ENCODE measurements at places on chromosomes 3 and 15. TPM values are rescaled to one million over a fixed set of nuclear protein-coding genes. Genes with fewer than 3 reads are reported as not detected.

GRCh38 chr3:22960105-22960984 is 242.8 kb upstream of the UBE2E2 start:
- H3K36me3 ChIP-seq, result no peaks in the 10 kb centered on the region
- DNase-seq, result no peak
- H3K27me3 ChIP-seq, result no peaks in the 10 kb centered on the region
- no peak overlapping the region for H3K4me3 ChIP-seq
- H3K27ac ChIP-seq, result no peak overlapping the region

DNA sequence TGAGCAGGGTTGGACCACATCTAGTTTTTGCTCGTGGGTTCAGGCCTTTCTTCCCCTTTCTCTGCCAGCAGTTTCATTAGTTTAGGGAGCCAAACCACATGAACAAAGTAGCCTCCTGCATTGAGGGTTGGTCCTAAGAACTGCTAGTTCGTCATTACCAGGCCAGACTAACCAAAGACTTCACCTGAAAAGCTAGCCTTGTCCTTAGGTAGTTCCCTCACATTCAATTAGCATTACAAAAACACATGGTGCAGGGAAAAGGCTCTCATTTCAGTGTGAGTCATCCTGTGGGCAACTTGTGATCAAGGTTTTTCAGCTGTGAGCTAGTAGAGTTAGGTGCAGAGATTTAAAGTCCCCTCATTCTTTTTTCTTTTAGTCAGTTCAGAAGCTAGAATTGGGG is 279.3 kb upstream of the CTNNB1 start:
- no peaks in the 10 kb centered on the region for H3K36me3 ChIP-seq
- DNase-seq, result no peak
- H3K27me3 ChIP-seq, result no peaks in the 10 kb centered on the region
- H3K4me1 ChIP-seq, result peaks cover 5% of the 10 kb centered on the region
- no peak overlapping the region for H3K4me3 ChIP-seq

Gene FSTL1
- total RNA-seq, result 17.3 TPM

DNA sequence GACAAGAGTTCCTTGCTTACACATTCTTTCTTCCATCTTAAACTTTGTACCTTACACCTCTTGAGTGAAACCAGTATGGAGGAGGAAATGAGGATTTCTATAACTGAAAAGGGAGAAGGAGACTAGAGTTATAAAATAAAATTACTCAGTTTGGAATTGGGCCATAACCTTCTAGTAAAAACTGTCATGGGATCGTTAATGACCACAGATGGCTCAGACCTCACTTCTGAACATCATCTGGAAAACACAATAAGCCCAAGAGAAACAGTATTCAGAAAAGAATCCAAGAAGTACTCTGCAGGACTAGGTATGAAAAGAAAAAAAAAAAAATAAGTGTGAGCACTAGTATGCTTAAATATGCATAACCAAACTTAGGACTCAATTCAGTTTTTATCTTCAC is 12.1 kb downstream of the GAP43 start:
- no peak for DNase-seq
- H3K27me3 ChIP-seq, result no peaks in the 10 kb centered on the region
- H3K4me3 ChIP-seq, result no peak overlapping the region
- H3K27ac ChIP-seq, result no peak overlapping the region
- H3K4me1 ChIP-seq, result no peaks in the 10 kb centered on the region

Gene STRA6
- total RNA-seq, result not detected

Gene IMPDH2
- 302 TPM for total RNA-seq

Gene ADGRG7
- not detected for total RNA-seq

GRCh38 chr15:56980473-56980872 is 62.0 kb downstream of the TCF12 start:
- H3K27ac ChIP-seq, result no peak overlapping the region
- no peak for DNase-seq
- no peaks in the 10 kb centered on the region for H3K36me3 ChIP-seq
- H3K4me3 ChIP-seq, result no peak overlapping the region
- H3K27me3 ChIP-seq, result no peaks in the 10 kb centered on the region

DNA sequence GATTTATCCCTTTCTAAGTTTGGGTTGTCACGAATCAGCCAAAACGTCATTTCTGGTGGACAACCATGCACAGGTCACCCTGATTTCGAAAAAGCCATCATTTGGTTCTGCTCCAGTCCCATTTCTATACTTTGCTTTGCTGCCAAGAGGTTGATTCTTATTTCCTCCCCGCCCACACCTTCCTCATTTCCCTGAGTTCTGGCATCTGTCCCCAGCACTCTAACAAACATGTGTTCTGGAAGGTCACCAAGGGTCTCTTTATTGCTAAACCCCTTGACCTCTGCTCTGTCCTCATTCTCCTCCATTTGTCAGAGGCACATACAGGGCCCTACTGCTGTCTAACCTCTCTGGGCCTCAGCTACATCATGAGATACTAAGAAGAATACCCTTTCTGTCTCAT is 36.4 kb upstream of the PTPRG start:
- H3K36me3 ChIP-seq, result no peaks in the 10 kb centered on the region
- H3K4me1 ChIP-seq, result no peaks in the 10 kb centered on the region

- H3K27me3 ChIP-seq, result no peaks in the 10 kb centered on the region
- H3K27ac ChIP-seq, result no peak overlapping the region
These were observed 56.6 kb upstream of the CTDSPL2 start for GRCh38 chr15:44370830-44371229.

Gene FANCD2OS
- total RNA-seq, result not detected

DNA sequence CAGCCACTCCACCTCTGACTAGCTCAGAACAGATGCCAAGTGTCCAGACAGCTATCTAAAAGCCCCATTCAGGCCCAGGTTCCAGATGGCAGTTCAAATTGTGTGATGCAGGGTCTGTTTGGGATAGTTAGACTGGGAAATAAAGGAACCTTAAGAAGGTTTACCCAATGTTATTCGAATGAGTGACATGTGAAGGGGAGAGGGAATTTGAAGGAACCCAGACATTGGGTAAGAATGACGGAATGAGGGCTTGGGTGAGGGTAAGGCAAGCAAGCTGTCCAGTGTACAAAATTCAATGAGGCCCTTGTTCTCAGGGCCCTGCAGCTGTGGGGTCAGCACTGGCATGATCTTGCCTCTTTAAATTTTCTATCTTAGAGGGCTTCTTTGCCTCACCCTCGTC is 34.1 kb downstream of the ATP13A5 start:
- H3K36me3 ChIP-seq, result no peaks in the 10 kb centered on the region
- no peaks in the 10 kb centered on the region for H3K27me3 ChIP-seq
- H3K4me3 ChIP-seq, result no peak overlapping the region
- no peak for DNase-seq
- no peaks in the 10 kb centered on the region for H3K4me1 ChIP-seq
- no peak overlapping the region for H3K27ac ChIP-seq

DNA sequence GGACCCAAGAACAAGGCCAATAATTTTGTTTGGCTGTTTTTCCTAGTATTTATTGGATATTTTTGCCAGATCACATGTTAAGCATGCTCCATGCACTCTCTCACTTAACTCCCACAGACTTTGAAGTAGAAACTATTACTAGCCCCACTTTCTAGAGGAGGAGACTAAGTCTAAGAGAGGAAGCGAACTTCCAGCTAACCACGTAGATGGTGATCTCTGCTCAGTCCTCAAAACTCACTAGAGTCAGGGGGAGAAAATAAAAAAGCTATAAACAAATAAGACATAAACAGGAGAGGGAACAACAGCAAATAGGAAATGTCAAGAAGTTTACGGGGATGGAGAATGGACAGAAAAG is 481.0 kb upstream of the PROK2 start:
- no peaks in the 10 kb centered on the region for H3K36me3 ChIP-seq
- no peak for DNase-seq
- H3K4me3 ChIP-seq, result no peak overlapping the region
- H3K27ac ChIP-seq, result no peak overlapping the region
- H3K27me3 ChIP-seq, result no peaks in the 10 kb centered on the region
- H3K4me1 ChIP-seq, result no peaks in the 10 kb centered on the region

- H3K4me1 ChIP-seq, result peaks cover 4% of the 10 kb centered on the region
- no peaks in the 10 kb centered on the region for H3K36me3 ChIP-seq
- H3K4me3 ChIP-seq, result no peak overlapping the region
- no peak for DNase-seq
- no peak overlapping the region for H3K27ac ChIP-seq
These were observed 13.1 kb downstream of the ROBO2 start for GRCh38 chr3:77052733-77053670.

Gene SLC24A5
- not detected for total RNA-seq

GRCh38 chr3:64916937-64917336 is 229.1 kb upstream of the ADAMTS9 start:
- H3K4me3 ChIP-seq, result no peak overlapping the region
- no peaks in the 10 kb centered on the region for H3K36me3 ChIP-seq
- no peak for DNase-seq
- H3K4me1 ChIP-seq, result no peaks in the 10 kb centered on the region
- no peaks in the 10 kb centered on the region for H3K27me3 ChIP-seq

Gene CRYBG3
- total RNA-seq, result 10.7 TPM

Gene RAD18
- total RNA-seq, result 3.5 TPM

DNA sequence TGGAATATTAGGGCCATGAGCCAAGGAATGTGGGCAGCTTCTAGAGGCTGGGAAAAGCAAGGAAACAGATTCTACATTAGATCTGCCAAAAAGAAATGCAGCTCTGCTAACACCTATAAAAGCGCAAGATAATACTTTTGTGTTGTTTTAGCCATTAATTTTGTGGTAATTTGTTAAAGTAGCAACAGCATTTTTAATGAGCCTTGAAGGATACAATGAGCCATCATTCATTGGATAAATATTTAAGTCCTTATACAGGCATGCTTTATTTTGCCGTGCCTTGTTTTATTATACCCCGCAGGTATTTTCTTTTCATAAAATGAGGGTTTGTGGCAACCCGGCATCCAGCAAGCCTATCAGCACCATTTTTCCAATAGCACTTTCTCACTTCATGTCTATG is 15.0 kb downstream of the ARL14 start:
- H3K27ac ChIP-seq, result no peak overlapping the region
- H3K27me3 ChIP-seq, result no peaks in the 10 kb centered on the region
- no peaks in the 10 kb centered on the region for H3K36me3 ChIP-seq
- DNase-seq, result no peak

GRCh38 chr15:81959196-81959595 is 86.6 kb downstream of the MEX3B start:
- H3K27me3 ChIP-seq, result no peaks in the 10 kb centered on the region
- no peaks in the 10 kb centered on the region for H3K4me1 ChIP-seq
- no peaks in the 10 kb centered on the region for H3K36me3 ChIP-seq
- no peak overlapping the region for H3K4me3 ChIP-seq
- no peak overlapping the region for H3K27ac ChIP-seq

- H3K27ac ChIP-seq, result no peak overlapping the region
- no peak overlapping the region for H3K4me3 ChIP-seq
- H3K27me3 ChIP-seq, result no peaks in the 10 kb centered on the region
- DNase-seq, result no peak
- H3K36me3 ChIP-seq, result no peaks in the 10 kb centered on the region
These were observed 19.2 kb downstream of the EID1 start for GRCh38 chr15:48896869-48897814.

- H3K4me3 ChIP-seq, result no peak overlapping the region
- H3K27ac ChIP-seq, result no peak overlapping the region
- no peaks in the 10 kb centered on the region for H3K36me3 ChIP-seq
- no peaks in the 10 kb centered on the region for H3K4me1 ChIP-seq
- H3K27me3 ChIP-seq, result no peaks in the 10 kb centered on the region
These were observed 67.9 kb upstream of the AKAP13 start for GRCh38 chr15:85312486-85312885.

DNA sequence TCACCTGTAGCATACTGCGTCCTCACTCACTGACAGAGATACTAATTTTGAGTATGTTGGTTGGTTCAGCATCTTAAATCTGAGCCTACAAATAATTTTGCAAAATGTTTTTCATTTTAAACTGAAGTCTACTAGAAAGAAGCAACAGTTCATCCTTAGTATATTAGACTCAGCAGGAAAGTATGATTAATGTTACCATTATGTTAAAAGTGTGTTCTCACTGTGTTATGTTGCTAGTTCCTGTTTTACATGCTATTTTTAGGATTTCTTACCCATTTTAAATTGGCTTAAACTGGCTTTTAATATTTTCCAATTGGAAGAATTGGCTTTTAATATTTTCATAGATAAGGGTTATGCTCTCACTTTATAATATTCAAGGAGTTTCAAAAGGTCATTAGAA is 25.7 kb downstream of the ACKR4 start:
- H3K36me3 ChIP-seq, result no peaks in the 10 kb centered on the region
- no peak overlapping the region for H3K4me3 ChIP-seq
- H3K4me1 ChIP-seq, result no peaks in the 10 kb centered on the region
- no peak overlapping the region for H3K27ac ChIP-seq
- no peaks in the 10 kb centered on the region for H3K27me3 ChIP-seq

DNA sequence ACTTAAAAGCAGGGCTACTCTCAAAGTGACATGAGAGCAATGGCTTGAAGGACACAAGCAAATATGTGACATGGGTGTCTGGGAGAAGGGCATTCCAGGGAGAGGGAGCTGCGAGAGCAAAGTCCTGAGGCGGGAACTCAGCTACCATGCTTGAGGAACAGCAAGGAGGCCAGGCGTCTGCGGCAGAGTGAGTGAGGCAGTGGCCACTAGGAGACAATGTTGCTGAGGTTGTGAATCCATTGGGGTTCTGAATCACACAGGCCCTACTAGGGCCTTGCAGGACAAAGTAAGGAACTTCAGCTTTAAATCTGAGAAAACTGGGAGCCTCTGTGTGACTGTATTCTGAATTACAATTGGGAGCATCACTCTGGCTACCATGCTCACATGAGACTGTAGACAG is 94.1 kb upstream of the PRICKLE2 start:
- no peaks in the 10 kb centered on the region for H3K36me3 ChIP-seq
- no peaks in the 10 kb centered on the region for H3K4me1 ChIP-seq
- DNase-seq, result no peak
- no peak overlapping the region for H3K4me3 ChIP-seq
- H3K27me3 ChIP-seq, result no peaks in the 10 kb centered on the region

DNA sequence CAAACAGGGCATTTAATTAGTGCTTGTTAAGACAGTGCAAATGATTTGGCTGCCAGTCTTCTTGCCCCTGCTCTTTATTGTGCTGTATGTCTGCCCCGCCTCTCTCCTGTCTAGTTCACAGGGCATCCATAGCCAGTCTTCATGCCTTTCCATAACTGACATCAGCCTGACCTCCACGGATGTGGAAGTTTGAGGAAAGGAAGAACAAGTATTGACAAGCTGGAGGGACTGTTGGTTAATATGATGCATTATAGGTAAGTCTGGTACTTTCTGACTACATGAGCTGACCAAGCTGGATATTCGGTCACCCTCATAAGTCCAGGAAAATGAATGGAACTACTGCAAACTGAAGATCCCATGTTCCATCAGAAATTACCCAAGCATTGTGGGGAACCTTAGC is 325.9 kb downstream of the TIGIT start:
- H3K4me1 ChIP-seq, result no peaks in the 10 kb centered on the region
- no peaks in the 10 kb centered on the region for H3K36me3 ChIP-seq
- H3K27ac ChIP-seq, result no peak overlapping the region
- DNase-seq, result no peak

DNA sequence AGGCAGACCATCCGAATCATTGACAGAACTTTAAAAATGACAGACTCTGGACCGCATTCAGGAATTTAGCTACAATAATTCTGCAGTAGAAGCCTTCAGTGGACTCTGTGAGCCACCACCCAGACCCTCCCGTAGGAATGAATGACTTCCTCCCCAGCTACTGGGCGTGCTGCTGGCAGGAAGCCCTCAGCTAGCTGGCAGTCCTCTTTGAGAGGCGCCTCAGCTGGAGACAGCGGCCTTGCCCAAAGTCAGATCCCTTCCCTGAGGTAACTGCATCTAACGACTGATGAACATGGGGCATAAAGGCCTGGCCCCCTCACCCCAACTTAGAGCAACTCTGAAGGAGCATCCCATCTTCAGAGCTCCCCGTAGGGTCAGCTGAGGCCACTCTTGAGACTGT is 25.8 kb downstream of the CRABP1 start:
- no peaks in the 10 kb centered on the region for H3K27me3 ChIP-seq
- no peak overlapping the region for H3K27ac ChIP-seq
- DNase-seq, result no peak

- no peak overlapping the region for H3K27ac ChIP-seq
- DNase-seq, result no peak
- H3K27me3 ChIP-seq, result no peaks in the 10 kb centered on the region
- H3K4me3 ChIP-seq, result no peak overlapping the region
- no peaks in the 10 kb centered on the region for H3K36me3 ChIP-seq
These were observed 11.4 kb upstream of the USF3 start for GRCh38 chr3:113707835-113708234.

Gene ESYT3
- total RNA-seq, result 1.6 TPM

Data from pancreas (tissue), 10 donors.